ENCODE measurements at places on chromosomes 6 and 20.

GRCh38 chr6:2165286-2165685 is 80.1 kb downstream of the GMDS start:
- no peak for DNase-seq

DNA sequence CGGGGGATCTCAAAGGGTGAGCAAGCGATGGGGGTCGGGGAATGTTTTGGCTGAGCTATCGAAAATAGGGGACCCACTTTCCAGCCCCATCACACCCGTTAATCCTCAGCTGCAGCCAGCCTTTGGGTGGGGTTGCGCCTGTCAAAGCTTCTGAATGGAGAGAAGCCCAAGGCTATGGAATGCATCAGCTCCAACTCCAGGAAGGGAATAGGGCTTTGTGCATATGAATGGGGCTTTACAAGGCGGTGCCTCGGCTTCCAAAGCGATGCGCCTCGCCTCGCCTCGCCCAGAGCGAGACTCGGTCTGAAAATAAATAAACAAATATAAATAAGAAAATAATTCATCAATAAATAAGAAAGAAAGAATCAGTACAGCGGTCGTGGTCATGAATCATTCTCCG is 751.4 kb upstream of the DEFB115 start:
- no peak for DNase-seq

- DNase-seq, result peak; percentile 77
These were observed 80.4 kb upstream of the MYL9 start for GRCh38 chr20:36460648-36461599.

GRCh38 chr6:89002523-89002922 is 39.1 kb upstream of the RNGTT start:
- DNase-seq, result no peak

DNA sequence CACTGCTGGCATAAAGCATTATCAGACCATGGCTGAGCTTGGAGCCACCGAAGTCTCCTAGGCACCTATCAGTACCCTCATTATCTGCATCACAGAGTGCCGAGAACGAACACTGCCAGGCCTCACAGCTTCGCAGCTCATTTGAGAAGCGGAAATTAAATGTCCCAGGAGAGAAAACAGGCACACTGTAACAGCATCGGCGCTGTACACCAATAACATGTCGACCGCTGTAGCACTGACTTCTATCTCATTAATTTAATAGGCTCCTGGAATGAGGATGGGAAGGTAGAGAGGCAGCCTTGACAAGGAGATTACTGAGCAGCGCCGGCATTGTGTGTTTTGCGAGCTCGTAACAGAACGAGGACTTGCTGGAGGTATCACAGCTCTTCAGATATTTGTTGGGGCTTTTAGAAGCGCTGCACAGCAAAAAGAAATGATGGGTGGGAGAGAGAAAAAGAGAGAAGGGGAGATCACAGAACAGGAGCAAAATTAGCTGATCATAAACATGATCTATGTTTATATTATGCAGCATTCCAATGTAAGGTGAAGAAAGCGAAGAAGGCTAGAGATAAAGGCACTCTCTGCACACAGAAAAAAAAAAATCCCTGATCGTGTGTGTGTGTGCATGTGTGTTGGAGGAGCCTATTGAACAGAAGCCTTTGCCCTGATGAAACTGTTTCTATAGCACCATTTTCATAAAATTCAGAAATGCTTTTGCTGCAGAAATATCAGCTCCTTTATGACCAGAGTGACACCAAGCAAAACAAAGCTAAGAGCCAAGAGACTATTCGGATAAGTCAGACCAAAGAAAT is 29.2 kb downstream of the ID4 start:
- no peak for DNase-seq

- no peak for DNase-seq
These were observed 111.9 kb downstream of the HIVEP2 start for GRCh38 chr6:142833054-142833453.

GRCh38 chr20:64038224-64038564 is 2.2 kb downstream of the C20orf204 start:
- DNase-seq, result no peak

DNA sequence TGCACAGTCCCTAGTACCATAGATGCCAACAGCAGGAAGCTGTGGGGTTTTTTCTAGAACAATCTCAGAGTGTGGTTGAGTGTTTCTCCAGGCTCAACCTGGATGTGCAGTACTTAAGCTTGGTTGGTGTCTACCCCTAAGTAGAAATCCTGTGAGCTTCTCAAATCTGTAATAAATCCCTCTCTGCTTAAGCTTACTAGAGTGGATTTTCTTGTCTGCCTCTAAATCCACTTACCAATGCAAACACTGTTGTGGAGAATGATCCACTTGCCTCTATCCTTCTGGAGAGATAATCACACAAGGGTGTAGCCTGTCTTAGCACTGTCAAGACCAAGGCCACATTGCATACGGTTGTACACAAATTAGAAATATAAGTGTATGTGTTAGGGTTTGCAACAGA is 43.3 kb upstream of the CLIC5 start:
- no peak for DNase-seq

GRCh38 chr6:5135788-5136376 is 50.7 kb downstream of the PPP1R3G start:
- peak; percentile 13 for DNase-seq

- DNase-seq, result no peak
These were observed 17.2 kb upstream of the NCR2 start for GRCh38 chr6:41318261-41318653.

GRCh38 chr6:39791311-39791710 is 865 bp upstream of the DAAM2 start:
- no peak for DNase-seq

- DNase-seq, result no peak
These were observed 85.7 kb upstream of the F13A1 start for GRCh38 chr6:6405997-6406714.

DNA sequence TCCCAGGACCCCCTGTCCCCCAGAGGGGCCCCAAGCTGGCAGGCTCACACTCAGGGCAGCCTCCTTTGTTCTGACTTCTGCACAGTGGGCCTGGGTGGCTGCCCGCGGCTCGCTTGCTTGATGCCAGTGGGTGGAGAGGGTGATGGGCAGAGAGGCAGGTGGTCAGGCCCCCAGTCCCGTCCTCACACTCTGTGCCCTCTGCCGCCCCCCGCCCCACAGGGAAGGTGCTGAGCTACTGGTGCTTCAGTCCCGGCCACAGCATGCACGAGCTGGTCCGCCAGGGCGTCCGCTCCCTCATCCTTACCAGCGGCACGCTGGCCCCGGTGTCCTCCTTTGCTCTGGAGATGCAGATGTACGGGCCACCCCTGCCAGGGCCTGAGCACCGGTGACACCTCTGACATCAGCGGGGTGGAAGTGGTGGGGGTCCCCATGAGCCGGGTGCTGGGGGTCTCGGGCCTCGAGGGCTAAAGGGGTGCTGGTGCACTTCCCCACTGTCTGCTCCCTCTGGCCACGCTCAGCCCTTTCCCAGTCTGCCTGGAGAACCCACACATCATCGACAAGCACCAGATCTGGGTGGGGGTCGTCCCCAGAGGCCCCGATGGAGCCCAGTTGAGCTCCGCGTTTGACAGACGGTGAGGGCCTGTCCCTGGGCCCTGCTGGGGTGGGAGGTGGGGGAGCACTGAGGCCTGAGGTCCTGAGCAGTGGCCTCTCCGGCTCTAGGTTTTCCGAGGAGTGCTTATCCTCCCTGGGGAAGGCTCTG is 8.9 kb upstream of the TNFRSF6B start:
- no peak for DNase-seq

DNA sequence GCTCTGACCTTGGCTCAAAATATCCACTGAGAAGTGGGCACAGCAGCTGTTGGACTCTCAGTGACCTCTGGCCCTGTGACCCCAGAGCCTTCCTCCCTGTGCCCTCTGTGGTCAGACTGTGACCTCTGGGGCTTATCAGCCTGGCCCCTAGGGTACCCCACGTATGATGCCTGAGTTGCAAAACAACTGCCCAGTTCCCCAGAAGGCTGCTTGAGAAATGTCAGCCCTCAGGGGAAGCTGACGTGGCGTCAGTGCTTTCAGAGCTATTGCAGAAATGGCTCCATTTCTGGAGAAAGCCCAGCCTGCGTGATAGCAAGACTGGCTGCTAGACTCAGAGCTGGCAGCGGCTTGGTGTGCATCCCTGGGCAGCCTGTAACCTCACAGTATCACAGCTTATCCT is 31.5 kb upstream of the TGM2 start:
- no peak for DNase-seq
